H7 (cell line): ENCODE measurements at places on chromosomes 12 and 14. TPM values are rescaled to one million over a fixed set of nuclear protein-coding genes. Genes with fewer than 3 reads are reported as not detected.
A peak's percentile ranks its signal among the peaks of the same experiment; 100 is the strongest.

The MANSC4 gene
- not detected in 2 replicates for total RNA-seq

The LRRK2 gene
- total RNA-seq = 0.14 and 0.26 TPM in 2 replicates

The TMPRSS12 gene
- total RNA-seq = not detected in 2 replicates

The CD27 gene
- not detected in 2 replicates for total RNA-seq

The TCL1A gene
- 0.33 TPM in 1 of 2 replicates, not detected in the other for total RNA-seq

The SLC35F4 gene
- not detected in 2 replicates for total RNA-seq

The FGF23 gene
- total RNA-seq = 0.17 and 0.37 TPM in 2 replicates

- DNase-seq = peak; percentile 75
These were observed 194.5 kb downstream of the PHETA1 start for GRCh38 chr12:111174251-111174960.

DNA sequence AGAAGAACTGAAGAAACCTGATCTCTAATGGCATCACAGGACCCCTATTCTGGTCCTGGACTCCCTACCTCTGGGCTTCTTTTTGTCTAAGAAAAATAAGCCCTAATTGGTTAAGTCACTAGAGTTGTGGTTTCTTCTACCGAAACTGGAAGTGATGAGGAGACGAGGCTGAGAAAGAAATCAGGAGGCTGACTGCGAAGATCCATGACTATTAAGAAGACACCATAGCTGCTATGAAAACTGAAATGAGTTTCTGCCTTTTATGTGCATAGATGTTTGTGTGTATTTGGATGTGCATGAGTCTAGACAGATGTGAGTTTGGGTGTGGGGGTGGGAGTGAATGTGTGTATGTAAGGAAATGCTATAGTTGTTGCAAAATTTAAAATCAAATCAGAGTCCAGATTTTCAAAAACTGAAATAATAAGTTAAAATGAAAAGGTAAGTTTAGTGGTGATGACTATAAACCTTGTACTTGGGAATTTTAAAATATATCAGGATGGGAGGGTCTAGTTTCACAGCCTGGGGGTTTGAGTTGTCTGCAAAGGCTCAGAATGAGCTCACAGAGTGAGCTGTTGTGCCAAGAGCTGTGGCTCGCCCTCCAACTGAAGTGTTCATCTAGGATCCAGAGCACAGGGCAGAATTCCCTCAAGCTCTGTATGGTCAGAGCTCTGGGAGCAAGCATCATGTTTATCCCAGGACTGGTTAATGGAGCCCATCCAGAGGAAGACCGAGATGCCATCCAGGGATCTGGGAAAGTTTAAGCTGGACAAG, 94.9 kb downstream of the VCPKMT start:
- DNase-seq = no peak

DNA sequence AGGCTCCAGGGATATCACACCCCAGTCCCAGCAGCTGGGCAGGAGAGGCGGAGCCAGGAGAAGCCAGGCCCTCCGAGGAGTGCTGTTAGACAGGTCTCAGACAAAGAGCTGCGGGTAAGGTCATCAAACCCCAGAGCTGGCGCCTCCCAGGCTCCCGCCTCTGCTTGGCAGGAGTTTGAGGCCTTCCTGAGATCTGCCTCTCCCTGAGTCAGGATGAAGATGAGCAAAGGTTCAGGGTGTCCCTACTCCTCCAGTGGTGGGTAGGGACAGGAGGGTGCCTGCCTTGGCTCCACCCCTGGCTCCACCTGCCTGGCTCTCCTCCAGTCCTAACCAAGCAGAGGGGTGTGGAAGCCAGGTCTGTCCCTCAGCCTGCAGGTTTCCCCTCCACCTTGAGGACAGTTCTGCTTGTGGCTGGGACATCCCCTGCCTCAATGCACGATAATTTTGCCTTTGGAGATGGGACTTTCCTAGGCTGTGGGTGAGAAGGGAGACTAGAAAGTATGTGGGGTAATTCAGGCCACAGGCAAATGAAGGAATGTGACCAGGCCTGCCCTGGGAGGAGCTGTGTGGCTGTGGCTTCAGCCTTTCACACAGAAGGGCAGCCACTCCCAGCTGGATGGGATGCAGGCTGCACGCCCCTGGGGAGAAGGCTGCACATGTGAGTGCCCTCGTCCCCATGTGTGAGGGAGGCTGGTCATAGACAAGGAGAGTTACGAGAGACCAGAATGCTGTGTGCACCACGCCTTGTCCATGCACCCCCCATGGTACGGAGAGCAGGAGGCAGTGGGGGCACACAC, 2.2 kb downstream of the PLEKHG6 start:
- peak; percentile 83 for DNase-seq
